AG08396 (cell line): ENCODE measurements at places on chromosomes 6 and 20.
A peak's percentile ranks its signal among the peaks of the same experiment; 100 is the strongest.

GRCh38 chr20:32798046-32798981 lies 21.4 kb upstream of the MAPRE1 start:
- no peak for DNase-seq

DNA sequence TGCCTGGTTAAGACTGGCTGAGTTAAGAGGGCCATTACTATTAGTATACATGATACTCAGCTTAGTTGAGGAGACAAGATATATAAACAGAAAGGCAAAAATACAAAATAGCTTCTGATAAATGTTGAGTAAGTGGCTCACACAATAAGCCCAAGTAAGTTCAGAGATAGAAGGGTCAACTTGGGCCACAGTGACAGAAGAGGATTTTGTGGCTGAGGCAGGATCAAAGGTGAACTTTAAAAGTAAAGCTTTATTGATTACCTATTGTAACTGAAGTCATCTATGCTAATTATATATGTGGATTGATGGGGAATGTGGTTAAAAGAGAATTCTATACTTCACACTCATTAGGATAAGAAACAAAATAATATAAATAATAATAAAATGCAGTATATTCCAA lies 80.8 kb downstream of the PHACTR2 start:
- DNase-seq: no peak

- DNase-seq: no peak
Observed at GRCh38 chr6:31718265-31718664, 3.1 kb downstream of the LY6G6D start.

DNA sequence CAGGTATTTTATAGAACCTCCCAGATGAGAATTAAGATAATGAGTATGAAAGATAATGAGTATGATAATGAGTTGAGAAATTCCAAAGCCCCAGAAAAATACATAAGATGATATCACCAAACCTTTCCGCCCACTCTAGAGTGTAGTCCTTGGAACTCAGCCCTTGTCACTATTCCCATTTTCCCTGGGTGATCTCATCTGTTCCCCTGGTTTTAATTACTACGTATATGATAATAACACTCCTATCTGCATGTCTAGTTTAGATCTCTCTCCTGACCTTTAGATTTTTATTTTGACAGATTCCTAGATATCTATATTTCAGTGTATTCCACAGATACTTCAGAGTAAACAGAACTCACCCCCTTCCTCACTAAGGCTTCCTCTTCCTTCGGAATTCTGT lies 51.0 kb upstream of the ASIP start:
- DNase-seq: no peak

DNA sequence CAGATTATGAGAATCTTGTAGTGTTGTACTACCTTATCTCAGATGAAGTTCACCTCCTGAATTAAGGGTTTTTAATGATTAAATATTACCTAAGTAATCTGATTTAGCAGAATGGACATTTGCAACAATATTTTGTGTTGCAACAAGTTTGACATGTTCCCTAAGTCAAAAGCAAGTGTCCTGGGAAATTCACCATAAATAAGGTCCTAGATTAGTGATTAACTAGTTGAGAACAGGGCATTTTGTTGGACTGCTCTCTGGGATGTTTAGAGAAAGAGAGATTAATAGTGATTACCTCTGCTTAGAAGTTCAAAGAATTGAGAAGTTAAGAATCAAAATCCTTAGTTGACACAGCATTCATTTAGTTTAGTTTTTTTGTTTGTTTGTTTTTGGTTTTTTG lies 120.2 kb upstream of the MARCKS start:
- no peak for DNase-seq

DNA sequence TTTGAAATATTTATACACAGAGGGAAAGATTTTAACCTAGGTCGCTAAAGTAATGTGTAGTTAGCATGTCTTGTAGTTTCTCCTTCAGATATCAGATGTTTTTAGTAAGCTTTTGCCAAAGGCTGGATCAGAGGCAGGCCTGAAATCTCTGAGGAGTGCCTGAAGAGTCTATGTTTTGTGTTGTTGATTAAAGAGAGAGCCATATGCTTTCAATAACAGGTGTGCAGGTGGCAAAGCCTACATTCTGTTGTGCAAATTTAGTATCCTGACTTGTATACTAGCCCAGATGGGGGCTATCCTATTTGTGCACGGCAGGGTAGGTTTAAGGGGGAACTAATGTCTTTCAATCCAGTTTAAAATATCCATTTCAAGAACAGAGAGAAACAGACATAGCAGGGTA lies 167.1 kb upstream of the ATXN1 start:
- no peak for DNase-seq

- peak; percentile 35 for DNase-seq
Observed at GRCh38 chr20:32707691-32708581, 34.2 kb upstream of the C20orf203 start.

GRCh38 chr6:16349544-16349943 lies 111.2 kb downstream of the GMPR start:
- no peak for DNase-seq

- DNase-seq: no peak
Observed at GRCh38 chr6:46689657-46690056, 2.0 kb downstream of the TDRD6 start.

- no peak for DNase-seq
Observed at GRCh38 chr20:20712004-20712473, 405 bp downstream of the RALGAPA2 start.

- no peak for DNase-seq
Observed at GRCh38 chr6:43478008-43478372, 620 bp downstream of the TJAP1 start.

DNA sequence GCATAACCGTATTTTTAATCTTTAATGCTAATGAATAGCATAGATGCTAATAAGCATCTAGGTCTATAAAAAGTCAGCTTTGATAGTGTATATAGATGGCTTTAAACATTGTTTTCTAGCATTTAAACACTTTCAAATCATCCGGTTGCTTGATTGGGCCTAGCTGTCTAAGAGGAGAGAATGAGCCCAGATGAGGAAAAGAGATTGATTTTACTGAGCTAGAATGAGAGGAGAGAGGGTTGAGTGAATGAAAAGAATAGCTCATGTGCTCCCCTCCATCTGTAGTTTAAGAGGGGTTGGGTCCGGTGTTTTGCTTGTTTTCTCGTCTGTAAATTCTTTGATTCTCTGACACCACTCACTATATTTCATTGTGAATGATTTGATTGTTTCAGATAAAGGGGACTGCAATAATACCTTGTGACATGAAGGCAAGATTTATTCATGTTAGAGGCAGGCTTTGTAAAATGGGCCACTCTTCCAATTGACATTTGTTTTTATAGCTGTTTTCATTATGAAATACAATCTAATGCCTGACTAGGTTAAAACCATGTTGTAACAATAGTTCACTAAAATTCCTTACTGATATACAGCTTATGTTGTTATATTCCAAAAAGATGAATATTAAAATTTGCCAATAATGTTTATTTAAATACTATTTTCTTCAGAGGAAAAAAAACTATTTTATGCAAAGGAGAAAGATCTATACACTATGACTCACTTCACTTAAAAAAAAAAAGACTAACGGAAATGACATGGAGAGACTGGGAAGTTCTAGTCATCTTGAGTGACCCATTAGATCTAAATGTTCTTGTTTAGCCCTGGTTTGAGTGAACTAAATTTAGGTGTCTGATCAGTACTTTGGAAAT lies 3.2 kb downstream of the PTPN1 start:
- DNase-seq: peak; percentile 46

- no peak for DNase-seq
Observed at GRCh38 chr6:1076531-1077459, 235.1 kb upstream of the FOXQ1 start.

DNA sequence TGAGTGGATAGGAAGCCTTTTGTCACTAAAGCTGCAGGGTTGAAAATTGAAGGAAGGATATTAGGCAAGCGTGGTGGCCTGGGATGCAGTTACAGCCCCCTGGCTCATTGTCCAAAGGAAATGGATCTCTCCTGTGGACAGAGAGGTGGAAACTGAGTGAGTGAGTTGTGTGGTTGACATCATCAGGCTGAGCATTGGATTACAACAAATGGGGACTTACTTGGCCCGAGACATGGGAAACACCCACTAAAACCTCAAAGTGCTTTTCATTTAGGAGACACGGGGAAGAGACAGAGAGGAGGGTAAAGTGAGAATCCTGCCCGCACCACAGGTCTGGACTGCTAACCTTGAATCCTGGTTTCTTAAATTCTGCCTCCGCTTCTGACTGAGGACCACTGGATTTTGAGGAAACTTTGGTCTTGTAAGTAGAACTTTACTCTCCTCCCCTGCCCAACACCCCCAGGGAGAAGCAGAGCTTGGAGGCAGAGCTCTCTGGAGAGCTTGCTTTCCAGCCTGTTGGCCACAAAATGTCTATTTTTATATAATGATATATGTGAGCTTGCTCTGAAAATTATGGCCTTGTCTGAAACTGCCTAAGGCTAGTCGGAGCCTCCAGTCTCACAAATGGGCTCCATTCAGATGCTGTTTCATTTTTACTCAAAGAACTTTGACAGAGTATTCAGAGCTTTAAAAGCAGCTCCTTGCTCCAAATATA lies at the start of gene PKIG:
PKIG (plus strand) TSS at position 269 of the 715 bp plus-strand sequence. CDS start 31,978 bp downstream, outside the sequence.
- peak; percentile 57 for DNase-seq

DNA sequence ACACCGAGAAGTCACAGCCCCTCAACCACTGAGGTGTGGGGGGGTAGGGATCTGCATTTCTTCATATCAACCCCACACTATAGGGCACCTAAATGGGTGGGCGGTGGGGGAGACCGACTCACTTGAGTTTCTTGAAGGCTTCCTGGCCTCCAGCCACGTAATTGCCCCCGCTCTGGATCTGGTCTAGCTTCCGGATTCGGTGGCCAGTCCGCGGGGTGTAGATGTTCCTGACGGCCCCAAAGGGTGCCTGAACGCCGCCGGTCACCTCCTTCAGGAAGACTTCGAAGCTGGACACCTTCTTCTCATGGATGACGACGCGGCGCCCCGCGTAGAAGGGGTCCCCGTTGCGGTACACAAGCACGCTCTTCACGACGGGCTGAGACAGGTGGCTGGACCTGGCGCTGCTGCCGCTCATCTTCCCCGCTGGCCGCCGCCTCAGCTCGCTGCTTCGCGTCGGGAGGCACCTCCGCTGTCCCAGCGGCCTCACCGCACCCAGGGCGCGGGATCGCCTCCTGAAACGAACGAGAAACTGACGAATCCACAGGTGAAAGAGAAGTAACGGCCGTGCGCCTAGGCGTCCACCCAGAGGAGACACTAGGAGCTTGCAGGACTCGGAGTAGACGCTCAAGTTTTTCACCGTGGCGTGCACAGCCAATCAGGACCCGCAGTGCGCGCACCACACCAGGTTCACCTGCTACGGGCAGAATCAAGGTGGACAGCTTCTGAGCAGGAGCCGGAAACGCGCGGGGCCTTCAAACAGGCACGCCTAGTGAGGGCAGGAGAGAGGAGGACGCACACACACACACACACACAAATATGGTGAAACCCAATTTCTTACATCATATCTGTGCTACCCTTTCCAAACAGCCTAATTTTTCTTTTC lies at the start of gene DCDC2:
DCDC2 (minus strand) TSS at position 724 of the 883 bp plus-strand sequence; CDS start at position 415, 309 bp downstream.
- DNase-seq: no peak

DNA sequence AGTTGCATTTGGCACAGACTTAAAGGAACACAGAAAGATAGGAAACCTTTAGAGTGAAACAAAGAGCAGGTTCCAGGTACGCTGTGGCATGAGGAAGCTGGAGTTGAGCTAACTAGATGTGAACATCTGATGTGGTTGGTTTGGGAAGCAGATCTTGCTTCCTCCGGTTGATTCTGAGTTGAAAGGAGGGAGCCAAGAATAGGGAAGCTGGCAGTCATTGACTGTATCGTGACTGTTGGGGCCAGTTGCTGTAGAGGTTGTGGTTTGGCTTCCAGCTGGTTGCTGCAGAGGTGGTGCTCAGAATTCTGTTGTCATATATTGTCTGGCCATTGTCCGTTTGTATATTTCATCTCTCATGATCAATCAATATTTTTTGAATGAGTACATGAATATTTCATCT lies 325.9 kb downstream of the PLCB1 start:
- DNase-seq: no peak

DNA sequence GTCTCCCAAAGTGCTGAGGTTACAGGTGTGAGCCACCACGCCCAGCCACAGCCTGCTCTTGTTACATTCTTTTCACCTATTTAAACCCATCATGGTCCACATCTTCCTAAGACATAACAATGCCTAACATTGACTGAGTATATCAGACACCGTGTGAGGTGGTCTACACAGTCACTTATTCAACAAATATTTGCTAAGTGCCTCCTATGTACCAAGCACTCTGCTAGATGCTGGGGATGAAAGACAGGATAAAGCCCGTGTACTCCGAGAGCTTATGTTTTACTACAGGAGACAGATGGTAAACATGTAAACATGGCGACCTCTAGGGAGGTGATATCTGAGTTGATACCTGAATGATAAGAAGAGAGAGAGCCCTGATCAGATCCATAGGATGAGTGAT lies 12.7 kb downstream of the BCL2L1 start:
- DNase-seq: no peak

GRCh38 chr6:56102216-56102615 lies 145.2 kb downstream of the COL21A1 start:
- no peak for DNase-seq

- peak; percentile 16 for DNase-seq
Observed at GRCh38 chr6:132020138-132020581, 69.0 kb upstream of the CCN2 start.

DNA sequence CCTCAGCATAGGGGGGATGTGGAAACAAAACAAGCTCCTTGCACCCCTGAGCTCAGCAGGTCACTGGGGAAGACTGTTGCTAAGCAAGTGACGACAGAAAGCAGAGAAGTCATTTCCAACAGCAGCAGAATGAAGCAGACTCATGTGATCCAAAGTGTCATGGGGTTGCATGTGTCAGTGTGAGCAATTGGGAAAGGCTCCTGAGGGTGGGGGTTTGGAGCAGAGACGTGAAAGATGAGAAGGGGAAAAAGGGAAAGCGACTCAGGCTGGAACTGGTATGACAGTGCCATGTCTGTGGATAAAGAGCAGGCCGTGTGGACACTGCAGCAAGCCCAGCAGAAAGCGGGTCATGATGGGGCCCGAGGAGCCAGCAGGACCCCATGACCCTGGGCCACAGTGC lies 363.9 kb downstream of the PREX1 start:
- peak; percentile 50 for DNase-seq

DNA sequence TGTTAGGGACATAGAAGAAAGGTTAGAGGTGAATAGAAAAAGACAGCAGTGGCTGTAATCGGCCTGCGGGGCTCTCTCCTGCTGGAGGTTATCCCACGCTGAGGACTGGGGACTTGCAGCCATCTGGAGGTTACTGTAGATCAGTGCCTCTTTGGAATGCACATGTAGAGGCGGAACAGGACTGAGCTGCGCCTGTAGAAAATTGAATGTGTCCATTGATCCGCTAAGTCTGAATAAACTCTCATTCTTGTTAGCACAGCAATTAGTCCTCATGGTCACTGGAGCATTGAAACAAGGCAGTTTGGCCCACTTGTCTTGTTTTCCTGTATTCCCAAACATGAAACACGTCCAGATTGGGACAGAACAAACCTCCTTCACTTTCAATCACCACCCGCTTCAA lies 46.3 kb upstream of the F13A1 start:
- no peak for DNase-seq

DNA sequence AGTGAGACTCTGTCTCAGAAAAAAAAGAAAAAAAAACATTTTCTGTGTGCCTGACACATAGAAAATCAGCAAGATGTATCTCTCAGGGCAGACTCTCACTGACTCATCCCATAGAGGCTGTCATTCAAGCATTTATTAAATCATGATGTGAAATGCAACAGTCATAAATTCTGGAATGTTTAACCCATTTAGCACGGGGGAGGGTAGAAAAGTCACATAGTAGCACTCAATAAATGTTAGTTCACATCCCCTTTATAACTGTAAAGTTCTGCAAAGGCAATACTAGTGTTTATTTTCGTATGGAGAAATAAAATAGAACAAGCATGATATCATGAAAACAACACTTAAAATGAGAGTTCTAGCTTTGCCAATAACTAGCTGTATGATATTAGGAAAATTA lies 15.5 kb upstream of the CARMIL1 start:
- peak; percentile 18 for DNase-seq
